Activated naive CD8-positive, alpha-beta T cell treated with anti-CD3 and anti-CD28 coated beads, Interleukin-2, amount 50 U/mL, for 24 hours (primary cell): ENCODE measurements at places on chromosomes 7 and 10.

GRCh38 chr10:92239600-92240288 lies 51.1 kb downstream of the CPEB3 start:
- peak; percentile 44 for DNase-seq

GRCh38 chr10:47095211-47095610 lies 184.0 kb downstream of the PTPN20 start:
- no peak for DNase-seq

- DNase-seq: no peak
Observed at GRCh38 chr10:61108915-61109314, 164.9 kb upstream of the RHOBTB1 start.

GRCh38 chr10:63542835-63543575 lies 21.8 kb downstream of the REEP3 start:
- DNase-seq: no peak

DNA sequence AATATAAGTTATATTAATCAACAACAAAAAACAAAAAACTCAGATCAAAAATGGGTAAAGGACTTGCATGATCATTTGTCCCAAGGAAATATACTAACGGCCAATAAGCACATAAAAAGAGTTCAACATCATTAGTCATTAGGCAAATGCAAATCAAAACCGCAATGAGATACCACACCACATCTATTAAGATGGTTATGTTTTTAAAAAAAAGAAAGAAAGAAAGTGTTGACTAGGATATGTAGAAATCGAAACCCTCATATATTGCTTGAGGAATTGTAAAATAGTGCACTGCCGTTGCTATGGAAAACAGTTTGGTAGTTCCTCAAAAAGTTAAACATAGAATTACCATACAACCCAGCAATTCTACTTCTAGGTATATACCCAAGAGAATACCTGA lies 39.4 kb upstream of the CTNNA3 start:
- DNase-seq: no peak
